ENCODE measurements at places on chromosomes 11 and 22. TPM values are rescaled to one million over a fixed set of nuclear protein-coding genes. Genes with fewer than 3 reads are reported as not detected.

Gene SLC5A12
- not detected for total RNA-seq

Gene FLRT1
- under 0.01 TPM for total RNA-seq

Gene MUC5AC
- total RNA-seq, result not detected

Gene PGAP2
- total RNA-seq, result 7.3 TPM

Gene GRIK4
- not detected for total RNA-seq

Gene HBB
- total RNA-seq, result not detected

Gene TNNI2
- total RNA-seq, result not detected
